ENCODE measurements at places on chromosomes 13 and 19. TPM values are rescaled to one million over a fixed set of nuclear protein-coding genes. Genes with fewer than 3 reads are reported as not detected.

SGCG gene
- total RNA-seq = not detected

KIR2DL3 gene
- total RNA-seq = not detected

PLPP2 gene
- total RNA-seq = 2.9 TPM

ZNF506 gene
- 4.6 TPM for total RNA-seq

TMEM190 gene
- total RNA-seq = not detected

MBD3L3 gene
- total RNA-seq = not detected

ABHD8 gene
- 9.0 TPM for total RNA-seq

CYP4F3 gene
- total RNA-seq = under 0.01 TPM

ZNF714 gene
- 22.3 TPM for total RNA-seq
